ENCODE measurements at places on chromosomes 5 and 9.

- DNase-seq = no peak
These were observed 160.9 kb downstream of the CETN3 start for GRCh38 chr5:90248640-90249039.

DNA sequence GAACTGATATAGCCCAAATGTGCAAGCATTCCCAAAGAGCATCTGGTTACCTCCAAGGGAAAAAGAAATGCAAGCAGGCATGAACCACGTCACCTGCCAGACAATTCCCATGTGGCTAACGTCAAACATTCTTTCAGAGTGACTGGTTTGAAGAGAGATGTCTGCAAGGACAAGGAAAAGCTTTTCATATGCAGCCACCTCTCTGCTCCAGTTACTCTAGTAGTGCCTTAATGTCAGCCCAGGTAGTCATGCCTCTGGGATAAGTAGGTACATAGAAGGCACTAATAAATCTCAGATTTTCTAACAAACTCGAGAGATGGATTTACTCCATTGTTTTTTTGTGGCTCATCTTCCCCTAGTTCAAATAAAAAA is 96.8 kb upstream of the IFNK start:
- DNase-seq = no peak

DNA sequence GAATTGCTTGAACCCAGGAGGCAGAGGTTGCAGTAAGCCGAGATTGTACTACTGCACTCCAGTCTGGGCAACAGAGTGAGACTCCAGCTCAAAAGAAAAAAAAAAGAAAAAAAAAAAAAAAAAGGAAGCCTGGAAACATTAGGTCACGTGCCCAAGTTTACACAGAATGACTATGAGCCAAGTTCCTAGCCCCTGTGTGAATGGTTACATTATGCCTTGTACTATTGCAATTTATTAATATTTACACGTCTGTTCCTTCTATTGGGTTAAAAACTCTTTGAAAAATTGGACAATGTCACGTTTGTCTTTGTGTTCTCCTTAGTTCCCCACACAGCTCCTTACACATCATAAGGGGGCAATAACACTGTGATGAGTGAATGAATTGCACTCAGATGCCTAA is 33.5 kb upstream of the SLC28A3 start:
- no peak for DNase-seq

DNA sequence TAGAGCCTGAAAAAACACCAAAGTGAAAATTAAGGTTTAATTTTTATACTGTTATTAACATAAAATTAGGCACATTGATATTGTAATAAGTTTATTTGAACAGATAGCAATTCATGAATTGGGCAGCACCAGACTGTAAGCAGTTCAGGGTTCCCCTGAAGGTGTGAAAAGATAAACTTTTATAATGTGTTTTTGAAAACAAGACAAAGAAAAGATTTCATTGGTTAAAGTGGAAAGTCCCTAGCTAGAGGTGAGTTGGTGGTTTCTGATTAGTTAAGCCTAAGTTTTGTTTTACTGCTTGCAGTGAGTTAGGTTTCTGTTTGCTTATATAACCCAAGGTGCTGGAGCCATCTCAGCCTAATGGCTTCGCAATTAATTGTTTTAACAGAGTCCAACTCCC is 96.5 kb upstream of the RPS23 start:
- DNase-seq = no peak

DNA sequence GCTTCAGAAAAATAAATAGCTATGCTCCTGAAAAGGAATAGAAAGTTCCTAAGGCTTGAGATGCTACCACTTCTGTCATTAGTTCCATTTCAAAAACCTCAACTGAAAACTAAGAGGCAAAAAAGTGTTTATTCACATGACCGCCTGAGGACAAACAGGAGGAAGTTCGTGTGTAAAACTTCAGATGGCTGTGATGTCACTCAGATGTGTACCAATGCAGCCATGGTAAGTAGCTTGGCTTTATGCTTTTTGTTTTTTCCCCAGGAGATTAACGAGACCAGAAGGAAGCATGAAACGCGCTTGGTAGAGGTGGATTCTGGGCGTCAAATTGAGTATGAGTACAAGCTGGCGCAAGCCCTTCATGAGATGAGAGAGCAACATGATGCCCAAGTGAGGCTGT is 33.0 kb downstream of the LMNB1 start:
- no peak for DNase-seq

DNA sequence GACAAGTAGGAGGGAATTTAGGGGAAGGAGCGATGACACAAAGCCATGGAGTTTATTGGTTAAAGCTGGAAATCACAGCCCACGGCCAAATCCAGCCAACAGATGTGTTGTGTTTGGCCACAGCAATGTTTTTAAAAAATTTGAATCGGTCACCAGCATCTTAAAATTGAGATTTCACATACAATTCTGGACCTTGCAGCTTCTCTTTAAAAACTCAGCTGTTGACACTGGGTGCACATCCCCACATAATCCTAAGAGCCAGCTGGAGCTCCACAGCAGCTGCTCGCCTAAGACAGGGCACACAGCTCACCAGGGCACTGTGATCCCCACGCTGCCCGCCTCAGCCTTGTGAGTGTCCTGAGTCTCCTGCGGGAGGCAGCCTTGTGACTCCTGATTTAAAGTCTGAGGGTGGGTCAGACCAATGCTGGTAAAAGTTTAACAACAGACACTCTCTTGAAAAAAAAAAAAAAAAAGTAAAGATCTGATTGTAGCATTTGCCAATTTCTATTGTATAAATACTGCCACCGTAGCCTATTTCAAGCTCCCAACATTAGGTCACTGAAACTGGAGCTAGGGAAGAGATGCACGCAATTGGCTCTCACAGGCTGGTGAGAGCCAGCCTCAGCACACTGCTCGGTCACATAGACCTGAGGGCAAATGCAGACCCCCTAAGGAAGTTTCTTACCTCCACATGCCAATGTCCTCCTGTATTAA is 124.8 kb downstream of the HSD17B3 start:
- no peak for DNase-seq

GRCh38 chr5:87781976-87782375 is 369.2 kb upstream of the CCNH start:
- no peak for DNase-seq

Measured in stimulated activated CD4-positive, alpha-beta T cell treated with anti-CD3 and anti-CD28 coated beads, Interleukin-1b, Interleukin-23, amount 100 ng/mL, for 4 hours (primary cell).